ENCODE measurements at places on chromosomes 4 and X.

GRCh38 chr4:187608001-187608421 lies 387.6 kb upstream of the ZFP42 start:
- no peak for DNase-seq

GRCh38 chrX:19839770-19840254 lies 47.6 kb downstream of the SH3KBP1 start:
- no peak for DNase-seq

- no peak for DNase-seq
Measured at GRCh38 chr4:143270256-143270838, 66.3 kb upstream of the GAB1 start.

DNA sequence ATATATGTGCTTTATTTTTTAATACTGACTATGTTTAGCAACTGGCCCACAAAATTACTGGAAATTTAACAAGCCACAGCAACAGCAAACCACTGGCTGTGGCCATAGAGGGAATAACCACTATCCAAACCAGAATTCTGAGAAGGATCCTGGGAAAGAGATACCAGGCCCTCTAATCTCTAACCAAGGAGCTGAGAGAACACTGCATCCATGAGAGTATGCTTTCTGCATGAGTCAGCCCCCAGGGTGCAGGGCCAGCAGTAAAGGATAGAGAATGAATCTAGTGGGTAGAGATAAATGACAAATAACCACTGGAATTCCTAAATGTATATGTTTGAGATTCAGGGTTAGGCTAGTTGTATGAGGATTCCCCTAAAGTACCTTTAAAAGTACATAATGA lies 221.8 kb downstream of the KIT start:
- DNase-seq = no peak

GRCh38 chrX:97398030-97398551 lies 514.4 kb downstream of the RPA4 start:
- DNase-seq = peak; percentile 6

DNA sequence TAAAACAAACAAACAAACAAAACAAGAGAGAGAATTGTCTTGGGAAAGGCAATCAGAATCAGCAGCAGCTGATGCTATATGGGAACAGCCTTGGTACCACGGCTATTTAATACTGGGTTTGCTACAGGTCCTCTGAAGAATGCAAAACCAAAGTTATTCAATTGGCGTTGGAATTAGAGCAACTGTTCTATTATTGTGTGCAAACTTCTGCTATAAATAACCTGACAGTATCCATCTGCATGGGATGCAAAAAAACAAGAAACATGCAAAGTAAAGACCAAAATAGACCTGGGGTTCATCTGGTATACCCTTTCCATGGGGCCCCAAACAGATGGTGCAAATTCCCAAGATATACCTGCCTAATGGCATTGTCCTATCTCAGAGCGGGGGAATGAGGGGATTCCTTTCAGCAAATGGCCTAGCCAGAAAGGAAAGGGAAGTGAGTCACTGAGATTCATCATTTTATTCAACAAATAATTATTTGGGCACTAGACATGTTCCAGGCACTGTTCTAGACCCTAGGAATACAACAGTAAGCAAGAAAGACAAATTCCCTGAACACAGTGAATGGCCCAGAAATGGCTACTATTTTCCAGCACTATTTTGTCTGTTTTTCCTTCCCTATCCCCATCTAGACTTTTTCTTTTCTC lies 268.9 kb downstream of the FBXW7 start:
- DNase-seq = no peak

GRCh38 chr4:2818351-2818939 lies 25.2 kb upstream of the ADD1 start:
- DNase-seq = peak; percentile 49

- no peak for DNase-seq
Measured at GRCh38 chr4:183436417-183436816, 8.0 kb upstream of the CDKN2AIP start.

- no peak for DNase-seq
Measured at GRCh38 chr4:84719115-84719514, 136.2 kb downstream of the CDS1 start.

GRCh38 chrX:17374619-17375366 lies at the start of gene NHS:
Gene NHS (plus strand): TSS chrX:17375200. CDS start chrX:17375758, 558 bp downstream.
- no peak for DNase-seq

DNA sequence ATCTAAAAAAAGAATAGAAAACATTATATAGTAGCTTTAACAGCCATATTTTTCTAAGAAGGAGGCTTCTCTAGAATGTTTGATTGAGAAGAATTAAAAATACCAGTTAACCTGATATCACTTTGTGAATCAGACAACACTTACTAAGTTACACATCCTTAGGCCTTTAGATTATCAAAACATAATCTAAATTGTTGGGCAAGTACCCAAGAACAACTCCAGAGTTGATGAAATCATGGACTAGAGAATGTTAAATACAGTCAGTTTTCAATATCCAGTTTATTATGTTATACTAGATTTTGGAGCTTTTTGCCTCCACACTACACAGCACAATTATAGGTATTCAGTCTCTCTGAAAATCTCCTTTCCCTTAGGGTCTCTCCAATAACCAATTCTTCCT lies 39.6 kb downstream of the ARL13A start:
- DNase-seq = no peak

DNA sequence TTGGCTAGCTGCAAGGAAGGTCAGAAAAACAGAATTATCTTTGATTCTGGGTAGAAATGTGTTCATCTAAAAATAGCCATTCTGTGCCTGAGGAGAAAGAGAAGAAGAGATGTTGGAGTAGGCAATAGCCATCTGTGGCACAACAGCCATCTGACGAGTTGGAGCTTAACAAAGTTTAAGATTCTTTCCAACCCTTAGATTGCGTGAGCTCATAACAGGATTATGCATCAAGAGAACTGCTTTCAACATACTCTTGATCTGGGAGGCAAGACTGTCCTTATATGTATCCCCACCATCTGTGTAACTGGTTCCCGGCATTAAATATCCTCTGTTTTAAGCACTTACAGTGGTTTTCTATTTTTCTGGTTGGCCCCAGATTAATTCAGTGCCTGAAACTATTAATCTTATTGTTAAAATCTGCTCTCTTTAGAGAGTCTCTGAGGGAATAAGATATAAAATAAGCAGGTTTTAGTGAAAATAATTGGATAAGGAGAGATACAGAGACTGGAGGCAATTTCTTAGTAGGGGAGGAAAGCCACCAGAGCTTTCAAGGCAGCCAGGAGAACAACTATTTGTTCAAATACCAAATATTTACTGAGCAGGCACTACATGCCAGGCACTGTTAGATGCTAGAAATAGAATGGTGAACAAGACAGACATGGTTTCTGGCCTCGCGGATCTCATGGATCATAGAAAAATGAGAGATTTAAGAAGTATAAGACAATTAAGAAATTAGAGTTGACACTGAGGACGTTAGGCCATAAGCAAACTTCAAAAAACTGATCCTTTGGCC lies 398.0 kb downstream of the SMARCA1 start:
- no peak for DNase-seq

GRCh38 chrX:132369617-132370326 lies 119.1 kb downstream of the MBNL3 start:
- no peak for DNase-seq

DNA sequence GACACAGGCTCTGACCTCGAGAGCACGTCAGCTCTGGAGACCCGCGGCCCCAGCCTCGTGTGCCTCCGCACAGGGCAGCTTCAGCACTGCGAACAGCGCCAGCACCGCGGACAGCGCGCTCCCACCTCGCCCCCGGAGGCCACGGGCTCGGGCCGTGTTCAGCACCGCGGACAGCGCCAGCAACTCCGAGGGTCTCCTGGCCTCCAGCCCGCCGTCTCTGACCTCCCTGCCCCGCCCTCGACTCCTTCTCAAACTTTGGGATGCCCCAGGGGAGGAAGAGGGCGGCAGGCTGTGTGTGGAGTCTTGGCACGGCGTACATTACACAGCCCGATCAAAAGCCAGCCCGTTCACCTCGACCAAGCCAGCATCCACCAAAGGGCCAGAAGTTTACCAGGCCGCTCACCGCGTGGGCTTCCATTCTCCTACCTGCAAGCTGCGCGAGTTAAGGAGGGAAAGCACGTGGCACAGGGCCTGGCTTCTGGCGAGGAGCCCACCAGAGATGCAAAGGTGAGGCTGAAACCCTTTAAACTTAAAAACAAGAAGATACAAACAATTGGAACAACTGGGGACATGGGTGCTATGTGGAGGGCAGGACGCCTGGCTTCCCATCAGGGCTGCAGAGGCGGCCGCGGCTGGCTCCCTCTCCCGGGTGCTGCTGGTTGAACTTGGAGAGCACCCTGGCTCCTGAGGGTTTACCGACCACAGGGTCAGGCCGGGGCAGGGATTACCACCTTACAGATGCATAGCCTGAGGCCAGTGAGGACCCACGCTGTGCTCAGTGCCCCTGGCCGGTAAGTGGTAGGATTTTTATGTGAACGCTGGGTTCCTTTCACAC lies 4.5 kb upstream of the NKX1-1 start:
- DNase-seq = peak; percentile 76

- DNase-seq = no peak
Measured at GRCh38 chr4:61783050-61783449, 582.9 kb downstream of the ADGRL3 start.

DNA sequence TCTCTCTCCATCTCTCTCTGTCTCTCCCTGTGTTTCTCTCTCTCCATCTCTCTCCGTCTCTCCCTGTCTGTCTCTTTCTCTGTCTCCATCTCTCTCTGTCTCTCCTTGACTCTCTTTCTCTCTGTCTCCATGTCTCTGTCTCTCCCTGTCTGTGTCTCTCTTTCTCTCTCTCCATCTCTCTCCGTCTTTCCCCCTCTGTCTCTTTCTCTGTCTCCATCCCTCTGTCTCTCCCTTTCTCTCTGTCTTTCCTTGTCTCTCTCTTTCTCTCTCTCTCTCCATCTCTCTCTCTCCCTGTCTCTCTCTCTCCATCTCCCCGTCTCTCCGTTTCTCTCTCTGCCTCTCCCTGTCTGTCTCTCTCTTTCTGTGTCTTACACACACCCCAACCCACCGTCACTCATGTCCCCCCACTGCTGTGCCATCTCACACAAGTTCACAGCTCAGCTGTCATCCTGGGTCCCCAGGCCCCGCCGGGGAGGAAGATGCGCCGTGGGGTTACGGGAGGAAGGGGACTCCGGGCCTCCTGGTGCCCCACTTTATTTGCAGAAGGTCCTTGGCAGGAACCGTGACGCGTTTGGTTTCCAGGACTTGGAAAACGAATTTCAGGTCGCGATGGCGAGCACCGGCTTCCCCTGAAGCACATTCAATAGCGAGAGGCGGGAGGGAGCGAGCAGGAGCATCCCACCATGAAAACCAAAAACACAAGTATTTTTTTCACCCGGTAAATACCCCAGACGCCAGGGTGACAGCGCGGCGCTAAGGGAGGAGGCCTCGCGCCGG lies 1.2 kb upstream of the SHOX start:
- no peak for DNase-seq

DNA sequence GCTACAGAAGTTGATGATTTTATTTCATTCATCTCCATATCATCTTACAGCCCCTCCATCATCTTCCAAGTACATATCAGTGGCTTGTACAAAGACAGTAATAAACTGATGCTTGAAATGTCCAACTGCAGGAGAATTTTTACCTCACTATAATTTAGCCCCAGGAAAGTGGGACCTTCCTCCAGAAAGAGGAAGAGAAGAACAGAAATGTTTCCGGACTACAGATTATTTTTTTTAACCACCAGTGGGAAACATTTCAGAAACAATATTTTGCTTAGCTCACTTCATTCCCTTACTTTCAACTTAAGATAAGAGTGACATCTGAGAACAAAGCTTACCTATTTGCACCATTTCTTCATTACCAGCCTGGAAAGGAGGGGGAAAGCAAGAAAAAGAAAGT lies 2.0 kb downstream of the ADAMTS3 start:
- DNase-seq = no peak

GRCh38 chrX:136193771-136194170 lies 46.4 kb downstream of the FHL1 start:
- no peak for DNase-seq

DNA sequence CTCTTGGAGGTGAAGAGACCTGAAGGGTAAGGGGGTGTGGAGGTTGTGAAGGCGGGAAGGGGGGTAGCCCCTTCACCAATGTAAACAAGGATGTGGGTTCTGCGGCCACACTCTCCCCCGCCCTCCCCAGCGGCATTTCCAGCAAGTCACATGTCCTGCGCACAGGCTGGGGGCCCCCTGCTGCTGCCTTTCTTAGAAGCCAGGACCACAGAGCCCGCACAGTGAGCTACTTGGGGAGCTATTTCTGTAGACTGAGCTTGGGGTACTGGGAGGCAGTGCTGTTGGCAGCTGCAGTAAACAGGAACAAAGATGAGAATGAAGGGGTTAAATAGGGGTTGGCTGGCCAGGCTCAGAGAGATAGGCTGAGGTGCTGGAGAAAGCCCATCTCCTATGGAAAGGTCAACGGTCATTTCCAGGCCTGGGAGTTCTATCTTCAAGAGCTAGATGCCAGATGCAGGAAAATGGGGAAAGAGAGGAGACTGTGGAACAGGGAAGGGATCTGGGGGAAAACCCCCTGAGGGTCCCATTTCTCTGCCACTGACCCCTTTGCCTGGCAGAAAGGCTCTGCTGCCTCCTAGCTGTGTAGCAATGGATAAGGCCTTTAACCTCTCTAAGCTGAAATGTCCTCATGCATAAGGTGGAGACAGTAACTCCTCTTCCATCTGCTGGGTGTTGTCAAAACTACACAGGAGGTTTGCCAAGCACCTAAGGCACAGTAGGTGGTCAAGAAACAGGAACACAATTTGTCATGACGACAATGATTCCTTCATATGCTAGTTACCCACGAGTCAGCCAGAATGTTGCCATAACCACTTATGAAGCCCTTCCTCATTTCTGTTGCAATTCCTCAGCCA lies 18.5 kb upstream of the PIM2 start:
- peak; percentile 70 for DNase-seq

GRCh38 chr4:79588679-79589078 lies 180.7 kb upstream of the GK2 start:
- DNase-seq = no peak

DNA sequence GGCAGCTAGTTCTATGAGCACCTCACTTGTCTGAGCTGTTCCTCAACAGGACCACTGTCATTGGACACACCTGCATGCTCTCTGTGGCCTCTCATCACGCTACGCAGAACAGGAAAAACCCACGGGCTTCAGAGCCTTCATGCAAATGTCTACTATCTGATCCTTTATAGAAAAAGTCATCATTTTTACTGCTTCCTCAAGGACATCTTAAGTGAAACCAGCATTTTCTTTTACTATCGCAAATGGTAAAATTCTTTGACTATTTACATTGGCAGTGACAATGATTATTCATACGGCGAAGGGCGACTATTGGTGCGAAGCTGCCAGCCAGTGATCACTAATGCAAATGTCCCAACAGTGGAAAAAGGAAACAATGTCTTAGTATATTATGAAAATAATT lies 147.0 kb downstream of the AFAP1 start:
- no peak for DNase-seq

Measured in GM13976 (cell line).